ENCODE measurements at places on chromosomes 3 and 15.

DNA sequence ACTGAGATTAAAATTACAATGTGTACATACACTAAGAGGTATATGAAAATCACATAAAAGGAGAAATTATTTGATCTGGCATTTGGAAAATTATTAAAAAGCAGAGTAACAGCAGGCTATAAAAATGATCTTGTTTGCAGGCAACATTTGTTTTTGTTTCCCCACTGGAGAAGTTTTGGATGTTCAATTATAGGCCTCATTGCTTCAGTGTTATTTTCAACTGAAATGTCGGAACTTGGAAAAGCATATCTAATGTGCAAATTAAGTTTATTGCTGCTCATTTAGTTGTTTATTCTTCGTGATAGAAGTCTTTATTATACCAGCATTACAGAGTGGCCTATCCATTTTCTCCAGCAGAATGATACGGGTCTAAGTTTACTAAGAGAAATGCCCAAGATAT, 263.3 kb downstream of the CNTN6 start:
- no peak for DNase-seq
- H3K27ac ChIP-seq = no peak overlapping the region
- H3K36me3 ChIP-seq = no peaks in the 10 kb centered on the region
- no peaks in the 10 kb centered on the region for H3K4me1 ChIP-seq
- H3K27me3 ChIP-seq = no peaks in the 10 kb centered on the region

- no peak overlapping the region for H3K27ac ChIP-seq
- H3K27me3 ChIP-seq = no peaks in the 10 kb centered on the region
- H3K36me3 ChIP-seq = peaks cover 42% of the 10 kb centered on the region
- H3K4me3 ChIP-seq = no peak overlapping the region
- DNase-seq = no peak
- H3K4me1 ChIP-seq = no peaks in the 10 kb centered on the region
Observed at GRCh38 chr3:45985532-45986302, 9.9 kb downstream of the FYCO1 start.

GRCh38 chr3:514192-514591, 317.6 kb downstream of the CHL1 start:
- no peak overlapping the region for H3K27ac ChIP-seq
- no peak overlapping the region for H3K4me3 ChIP-seq
- no peaks in the 10 kb centered on the region for H3K36me3 ChIP-seq
- DNase-seq = no peak
- H3K4me1 ChIP-seq = no peaks in the 10 kb centered on the region

GRCh38 chr15:74461847-74462511, 1.0 kb upstream of the UBL7 start:
- no peak for DNase-seq
- no peak overlapping the region for H3K27ac ChIP-seq
- H3K4me1 ChIP-seq = no peaks in the 10 kb centered on the region
- peak overlapping the region; percentile 94 for H3K4me3 ChIP-seq
- no peaks in the 10 kb centered on the region for H3K36me3 ChIP-seq

GRCh38 chr15:92393071-92393979, at the start of gene ST8SIA2:
ST8SIA2 (plus strand) TSS chr15:92393881; CDS start chr15:92394065, 184 bp downstream.
- H3K4me3 ChIP-seq = peak within 1 kb of the TSS; percentile 38
- H3K36me3 ChIP-seq = no peaks in the 10 kb centered on the region
- no peaks in the 10 kb centered on the region for H3K4me1 ChIP-seq
- peaks cover 4% of the 10 kb centered on the region for H3K27me3 ChIP-seq

- no peak overlapping the region for H3K4me3 ChIP-seq
- H3K4me1 ChIP-seq = no peaks in the 10 kb centered on the region
- H3K27me3 ChIP-seq = no peaks in the 10 kb centered on the region
- no peaks in the 10 kb centered on the region for H3K36me3 ChIP-seq
- no peak overlapping the region for H3K27ac ChIP-seq
Observed at GRCh38 chr3:102810937-102811336, 376.1 kb downstream of the ZPLD1 start.

All from kidney (tissue), 22 donors.